ENCODE measurements at places on chromosomes 16 and 17.

- no peak overlapping the region for H3K27ac ChIP-seq
- H3K4me3 ChIP-seq: no peak overlapping the region
- DNase-seq: no peak
Observed at GRCh38 chr17:15475631-15476354, 8.4 kb upstream of the CDRT4 start.

DNA sequence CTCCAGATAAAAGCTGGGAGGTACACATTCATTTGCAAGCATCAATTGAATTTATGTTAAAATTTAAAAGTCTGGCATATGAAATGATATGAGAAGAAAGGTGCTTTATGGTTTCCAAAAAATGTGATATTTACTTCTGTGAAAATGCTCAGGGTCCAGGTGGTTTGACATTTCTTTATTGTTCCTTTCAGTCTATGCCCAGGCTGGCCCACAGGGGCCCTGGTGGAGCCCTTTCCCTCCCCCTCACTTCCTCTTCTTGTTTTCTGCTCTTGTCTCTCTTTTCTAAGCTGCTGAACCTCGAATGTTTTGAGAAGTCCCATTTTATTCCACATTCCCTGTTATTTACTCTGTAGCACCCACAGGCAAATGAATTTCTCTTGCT, 127.8 kb downstream of the HS3ST3B1 start:
- H3K4me3 ChIP-seq: no peak overlapping the region
- no peaks in the 10 kb centered on the region for H3K36me3 ChIP-seq
- H3K27ac ChIP-seq: no peak overlapping the region

DNA sequence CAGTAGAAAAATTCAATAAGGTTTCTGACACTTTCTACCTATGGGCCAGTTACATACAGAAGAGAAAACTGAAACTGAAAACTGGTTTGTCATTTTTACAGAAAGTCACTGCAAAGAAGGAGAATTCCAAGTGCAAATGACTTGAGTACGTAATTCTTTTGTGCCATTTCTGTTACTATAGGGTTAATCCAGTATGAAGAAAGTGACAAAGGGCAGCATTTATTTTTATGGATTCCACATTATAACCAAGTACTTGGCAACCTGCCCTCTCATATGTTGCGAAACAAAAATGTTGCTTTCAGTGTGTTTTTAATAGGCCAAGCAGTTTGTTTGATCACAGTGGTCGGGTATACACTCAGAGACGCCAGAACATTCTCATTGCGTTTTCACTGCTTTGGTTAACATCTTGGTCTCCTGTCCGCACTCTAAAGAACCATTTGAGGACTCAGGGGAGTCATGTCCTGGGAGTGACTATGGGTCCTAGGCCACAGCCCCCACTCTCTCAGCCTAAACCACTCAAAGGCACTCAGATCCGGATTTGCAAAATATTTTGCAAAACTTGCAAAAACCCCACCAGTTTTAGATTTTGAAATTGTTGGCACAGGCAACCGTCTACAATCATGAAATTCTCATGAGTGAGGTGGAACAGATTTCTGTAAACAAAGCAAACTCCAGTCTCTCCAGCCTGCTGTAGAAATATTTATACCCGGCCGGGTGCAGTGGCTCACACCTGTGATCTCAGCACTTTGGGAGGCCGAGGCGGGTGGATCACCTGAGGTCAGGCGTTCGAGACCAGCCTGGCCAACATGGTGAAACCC, 15.4 kb upstream of the HELZ start:
- DNase-seq: no peak
- H3K36me3 ChIP-seq: no peaks in the 10 kb centered on the region
- no peaks in the 10 kb centered on the region for H3K27me3 ChIP-seq

- H3K36me3 ChIP-seq: no peaks in the 10 kb centered on the region
- H3K4me1 ChIP-seq: no peaks in the 10 kb centered on the region
- no peak for DNase-seq
Observed at GRCh38 chr17:77228241-77228752, 87.5 kb downstream of the SEC14L1 start.

DNA sequence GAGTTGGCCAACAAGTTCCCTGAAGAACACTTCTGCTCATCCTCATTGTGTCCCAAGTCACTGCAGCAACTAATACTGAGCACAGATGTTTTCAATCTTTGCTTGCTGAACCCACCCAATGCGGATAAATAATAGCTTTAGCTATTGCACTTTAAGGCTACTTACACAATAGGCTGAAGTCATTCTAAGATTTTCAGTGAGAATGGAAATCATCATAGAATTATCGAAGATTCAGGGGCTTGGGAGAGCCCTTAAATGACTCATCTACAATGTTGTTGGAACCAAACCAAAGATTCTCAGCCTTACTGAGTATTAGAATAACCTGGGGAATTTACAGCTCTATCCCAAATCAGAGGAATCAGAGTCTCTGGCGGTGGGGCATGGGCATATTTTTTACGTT, 51.2 kb downstream of the SYCE1L start:
- no peaks in the 10 kb centered on the region for H3K36me3 ChIP-seq
- no peaks in the 10 kb centered on the region for H3K4me1 ChIP-seq

DNA sequence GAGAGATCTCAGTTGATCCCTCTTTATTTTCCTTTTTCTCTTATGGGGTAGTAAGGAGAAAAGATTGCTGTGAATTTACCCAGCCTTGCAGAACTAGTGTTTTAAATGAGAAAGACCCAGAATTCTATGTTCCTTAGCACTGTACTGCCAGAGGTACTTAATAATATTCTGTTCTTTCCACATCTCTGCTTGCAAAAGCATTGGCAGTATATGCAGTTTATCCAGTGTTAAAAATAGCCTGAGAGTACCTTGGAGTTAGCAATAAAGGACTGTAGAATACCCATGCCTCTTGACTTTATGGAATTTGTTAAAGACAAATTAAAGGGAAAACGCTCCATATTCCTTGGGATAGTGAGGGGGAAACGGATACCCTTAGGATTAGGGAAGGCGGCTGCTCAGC, 11.9 kb downstream of the SLC7A6 start:
- peak overlapping the region; percentile 74 for H3K27ac ChIP-seq
- no peaks in the 10 kb centered on the region for H3K27me3 ChIP-seq
- H3K4me3 ChIP-seq: peak overlapping the region; percentile 7
- peaks cover 7% of the 10 kb centered on the region for H3K36me3 ChIP-seq
- peaks cover 23% of the 10 kb centered on the region for H3K4me1 ChIP-seq

DNA sequence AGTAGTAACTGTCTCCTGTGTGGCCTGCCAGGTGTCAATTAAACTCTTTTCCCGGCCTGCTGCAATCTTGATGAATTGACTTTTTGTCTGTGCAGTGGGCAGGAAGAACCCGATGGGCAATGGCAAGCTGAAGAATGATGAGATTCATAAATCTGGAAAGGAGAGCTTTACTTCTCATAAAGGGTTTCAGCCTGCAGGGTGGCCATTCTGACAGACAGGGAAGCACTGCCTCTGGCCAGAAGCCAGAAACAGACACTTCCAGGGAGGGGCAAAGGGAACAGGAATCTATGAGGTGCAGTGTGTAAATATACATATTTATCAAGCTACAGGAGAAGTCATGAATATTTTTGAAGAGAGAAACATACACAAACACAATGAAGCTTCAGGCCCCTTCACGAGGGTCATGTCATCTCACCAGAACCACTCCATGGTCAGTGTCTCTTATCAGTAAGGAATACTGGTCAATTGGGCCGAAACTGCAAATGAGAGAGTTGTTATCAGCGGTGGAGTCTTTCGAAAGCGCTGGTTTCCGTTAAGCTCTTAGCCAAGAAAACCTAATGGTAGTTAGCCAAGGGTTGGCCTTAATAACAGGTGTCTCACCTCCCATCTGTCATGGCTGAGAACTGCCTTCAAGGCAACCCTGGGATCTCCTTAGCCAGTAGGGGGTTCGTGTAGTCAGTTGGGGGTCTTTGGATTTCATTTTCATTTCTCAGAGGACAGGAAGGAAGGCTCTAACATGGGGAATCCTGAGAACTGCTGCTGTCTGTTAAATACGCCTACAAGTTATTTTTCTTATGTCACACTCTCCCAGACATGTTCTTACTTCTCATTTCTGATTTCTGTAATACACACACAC, 1.2 kb upstream of the NARF start:
- H3K27ac ChIP-seq: peak overlapping the region; percentile 98
- H3K36me3 ChIP-seq: peaks cover 9% of the 10 kb centered on the region
- no peaks in the 10 kb centered on the region for H3K27me3 ChIP-seq
- H3K4me3 ChIP-seq: peak overlapping the region; percentile 86
- DNase-seq: no peak

DNA sequence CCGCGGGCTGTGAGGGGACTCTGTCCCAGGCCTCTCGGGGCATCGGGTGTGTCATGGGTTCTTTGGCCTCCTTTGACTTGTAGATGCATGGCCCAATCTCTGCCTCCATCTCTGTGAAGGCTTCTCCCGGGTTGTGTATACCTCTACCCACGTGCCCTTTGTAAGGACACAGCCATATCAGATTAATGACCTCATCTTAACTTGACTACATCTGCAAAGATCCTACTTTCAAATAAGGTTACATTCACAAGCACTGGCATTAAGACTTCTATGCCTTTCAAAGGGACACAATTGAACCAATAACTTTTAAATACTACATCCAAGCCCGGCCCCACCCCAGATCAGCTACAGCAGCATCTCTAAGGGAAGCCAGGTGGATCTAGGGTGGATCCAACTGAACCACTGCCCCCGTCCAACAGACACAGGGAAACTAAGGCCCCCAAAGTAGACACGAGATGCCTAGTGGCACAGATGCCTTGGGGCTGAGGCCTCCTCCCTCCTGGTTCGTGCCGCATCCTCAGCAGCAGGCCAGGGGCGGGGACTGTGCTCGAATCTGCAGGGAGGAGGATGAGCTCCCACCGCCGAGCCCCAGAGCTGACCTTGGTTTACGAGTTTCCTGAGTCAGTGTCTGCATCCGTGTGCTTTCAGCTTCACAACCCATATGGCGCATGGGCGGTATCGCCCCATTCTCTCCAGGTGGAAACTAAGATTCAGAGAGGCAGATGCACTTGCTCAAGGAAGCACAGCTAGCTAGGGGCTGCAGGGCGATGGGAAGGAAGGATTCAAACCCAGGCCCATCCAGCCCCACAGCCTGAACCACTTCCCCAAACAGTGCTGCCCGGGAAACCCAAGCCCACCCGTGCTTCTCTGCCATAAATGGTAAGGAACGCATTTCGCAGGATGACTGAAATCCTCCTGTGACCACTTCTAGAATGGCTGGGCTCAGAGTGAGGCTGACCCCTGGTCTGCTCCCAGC, 353.3 kb downstream of the C16orf95 start:
- DNase-seq: no peak
- H3K36me3 ChIP-seq: no peaks in the 10 kb centered on the region
- H3K27ac ChIP-seq: no peak overlapping the region
- no peaks in the 10 kb centered on the region for H3K27me3 ChIP-seq

DNA sequence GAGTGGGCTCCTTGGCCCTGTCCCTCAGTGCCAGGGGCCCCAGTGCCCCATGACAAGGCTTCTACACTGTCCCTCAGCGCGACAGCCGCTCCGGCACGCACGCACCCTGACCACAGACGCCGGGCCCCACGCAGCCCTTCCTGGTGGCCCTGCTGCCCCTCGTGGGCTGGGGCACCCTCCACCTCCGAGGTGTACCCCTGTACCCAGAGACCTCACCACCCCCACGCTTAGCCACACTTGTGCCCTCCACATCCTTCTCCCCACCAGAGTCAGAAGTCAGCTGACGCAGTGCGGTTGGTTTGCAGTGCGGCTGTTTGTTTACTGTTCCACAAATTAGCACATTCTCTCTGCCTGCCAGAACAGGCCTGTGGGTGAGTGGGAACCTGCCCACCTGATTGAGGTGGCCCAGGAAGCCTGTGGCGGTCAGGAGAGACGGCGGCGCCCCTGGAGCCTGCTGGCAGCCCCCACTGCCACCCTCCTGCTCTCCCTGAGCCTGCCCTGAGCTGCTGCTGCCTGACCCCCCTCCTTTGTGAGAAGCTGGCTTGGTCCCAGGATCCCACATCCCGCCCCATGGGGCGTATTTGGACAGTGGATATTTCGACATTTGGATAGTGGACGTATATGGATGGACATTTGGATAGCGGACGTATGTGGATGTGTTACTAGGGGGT, 38.0 kb upstream of the CDH15 start:
- H3K36me3 ChIP-seq: peaks cover 21% of the 10 kb centered on the region
- no peak for DNase-seq
- H3K27me3 ChIP-seq: no peaks in the 10 kb centered on the region
- no peak overlapping the region for H3K4me3 ChIP-seq
- no peak overlapping the region for H3K27ac ChIP-seq

DNA sequence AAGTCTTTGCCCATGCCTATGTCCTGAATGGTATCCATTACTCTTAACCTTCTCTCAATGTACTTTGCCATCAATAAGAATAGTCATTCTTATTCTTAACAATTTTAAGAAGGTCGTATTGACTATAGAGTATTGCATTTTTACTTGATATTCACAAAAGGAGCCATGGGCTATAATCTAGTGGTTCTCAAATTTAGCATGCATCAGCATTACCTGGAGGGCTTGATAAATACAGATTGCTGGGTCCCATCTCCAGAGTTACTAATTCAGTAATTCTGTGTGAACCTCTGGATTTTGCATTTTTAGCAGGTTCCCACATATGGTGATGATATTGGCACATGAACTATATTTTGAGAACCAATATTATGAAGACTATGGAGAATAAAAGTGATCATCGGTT, 89.6 kb downstream of the ABCA8 start:
- no peak overlapping the region for H3K4me3 ChIP-seq
- H3K4me1 ChIP-seq: no peaks in the 10 kb centered on the region
- no peaks in the 10 kb centered on the region for H3K27me3 ChIP-seq

DNA sequence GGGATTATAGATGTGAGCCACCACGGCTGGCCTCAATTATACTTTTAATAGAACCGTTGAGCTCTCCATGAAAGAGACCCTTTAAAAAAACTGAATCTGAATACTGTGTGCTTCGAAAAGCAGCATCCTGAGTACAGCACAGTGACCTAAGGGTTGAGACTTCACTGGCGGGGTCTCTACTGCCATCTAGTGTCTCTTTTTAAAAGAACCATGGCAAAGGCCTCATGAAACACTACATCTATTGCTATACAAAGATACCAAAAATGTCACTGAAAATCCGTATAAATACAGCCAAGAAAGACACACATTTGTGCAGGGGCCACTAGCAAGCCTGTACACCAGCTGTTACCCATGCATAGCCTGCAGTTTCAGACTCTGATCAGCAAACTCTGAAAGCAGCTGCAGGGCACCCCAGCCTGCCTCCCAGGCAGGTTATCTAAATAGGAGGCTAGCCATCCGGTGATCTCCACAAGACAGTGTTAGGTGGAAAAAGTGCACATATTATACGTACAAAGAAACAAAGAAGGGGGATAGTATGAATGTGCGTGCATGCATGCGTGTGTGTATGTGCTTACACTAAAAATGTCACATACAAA, 35.3 kb downstream of the NPLOC4 start:
- no peak for DNase-seq
- H3K27me3 ChIP-seq: no peaks in the 10 kb centered on the region
- H3K4me1 ChIP-seq: peaks cover 27% of the 10 kb centered on the region
- H3K4me3 ChIP-seq: no peak overlapping the region
- H3K36me3 ChIP-seq: peaks cover 31% of the 10 kb centered on the region
